ENCODE measurements at places on chromosomes 5 and 9. TPM values are rescaled to one million over a fixed set of nuclear protein-coding genes. Genes with fewer than 3 reads are reported as not detected.

DNA sequence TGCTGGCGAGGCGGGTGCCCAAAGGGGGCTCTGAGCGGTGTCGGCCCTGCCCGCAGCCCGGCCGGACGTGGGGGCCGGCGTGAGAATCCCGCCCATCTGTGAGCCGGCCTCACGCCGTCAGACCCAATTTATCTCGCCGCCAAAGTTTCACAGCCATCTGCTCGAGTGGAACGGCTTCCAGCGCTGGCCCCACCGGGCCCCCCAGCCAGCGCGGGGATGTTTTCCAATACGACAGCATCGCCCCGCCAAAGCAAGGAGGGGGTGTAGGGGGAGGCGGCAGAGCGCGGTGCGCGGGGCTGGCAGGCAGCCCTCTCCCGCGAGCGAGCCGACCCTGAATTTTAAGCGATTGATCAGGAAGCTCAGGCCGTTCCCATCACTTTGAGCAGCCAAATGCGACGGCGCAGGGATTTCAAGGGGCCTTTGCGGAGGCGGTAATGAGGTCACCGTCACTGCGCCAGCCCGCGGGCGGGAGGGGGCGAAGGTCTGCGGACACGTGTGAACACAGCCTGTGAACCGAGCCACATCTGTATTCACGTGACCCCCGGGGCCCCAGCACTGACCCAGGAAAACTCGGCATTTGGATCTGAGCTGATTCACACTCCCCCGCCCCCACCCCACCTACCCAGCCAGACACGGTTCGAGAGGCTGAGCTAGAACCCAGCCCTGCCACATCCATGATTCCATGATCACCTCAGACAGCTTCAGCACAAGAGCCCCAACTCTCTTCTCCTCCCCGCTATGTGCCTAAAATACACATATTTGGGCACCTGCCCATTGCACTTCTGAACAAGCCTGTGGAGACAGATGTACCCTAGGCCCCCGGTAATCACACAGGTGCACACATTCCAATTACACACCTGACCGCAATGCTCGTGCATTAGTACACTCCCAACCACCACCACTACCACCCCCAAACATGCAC, 47.8 kb upstream of the PSD2 start:
- DNase-seq, result peak; percentile 22

DNA sequence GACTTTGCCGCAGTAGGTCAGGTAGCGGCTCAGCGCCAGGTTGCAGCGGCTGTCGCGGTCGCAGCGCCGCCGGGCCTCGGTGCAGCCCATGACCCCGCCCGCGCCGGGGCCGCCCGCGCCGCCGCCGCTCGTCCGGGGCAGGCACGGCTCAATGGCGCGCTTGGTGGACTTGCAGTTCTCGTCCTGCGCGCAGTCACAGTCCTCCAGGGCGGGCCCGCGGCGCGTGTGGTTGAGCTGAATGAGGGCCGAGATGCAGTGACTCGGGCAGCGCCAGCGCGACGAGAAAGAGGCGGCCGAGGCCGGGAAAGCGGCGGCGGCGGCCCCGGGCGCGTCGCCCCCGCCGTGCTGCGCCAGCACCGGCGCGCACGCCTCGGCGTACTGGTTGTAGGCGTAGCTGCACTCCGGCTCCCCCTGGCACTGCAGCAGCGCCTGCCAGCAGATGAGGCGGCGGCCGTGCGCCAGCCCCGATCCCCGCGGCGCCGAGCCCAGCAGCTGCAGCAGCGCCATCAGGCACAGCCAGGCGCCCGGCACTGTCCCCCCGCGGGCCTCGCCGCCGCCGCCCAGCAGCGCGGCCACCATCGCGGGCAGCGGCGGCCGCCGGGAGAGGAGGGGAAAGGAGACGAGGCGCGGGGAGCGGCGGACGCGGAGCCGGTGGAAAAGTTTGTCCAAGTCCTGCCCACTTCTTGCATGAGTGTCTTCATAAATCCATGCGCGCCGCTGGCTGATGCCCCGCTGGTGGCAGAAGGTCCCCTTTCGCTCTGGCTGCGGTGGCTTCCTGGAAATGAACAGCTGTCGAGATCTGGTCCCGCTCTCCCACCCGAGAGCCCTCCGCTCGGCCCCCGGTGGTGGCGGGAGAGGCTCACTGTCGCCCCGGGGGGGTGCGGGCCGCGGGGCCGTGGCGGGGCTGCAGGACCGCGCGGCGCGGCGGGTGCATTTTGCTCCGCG, 833 bp downstream of the GAS1 start:
- DNase-seq, result peak; percentile 73

DNA sequence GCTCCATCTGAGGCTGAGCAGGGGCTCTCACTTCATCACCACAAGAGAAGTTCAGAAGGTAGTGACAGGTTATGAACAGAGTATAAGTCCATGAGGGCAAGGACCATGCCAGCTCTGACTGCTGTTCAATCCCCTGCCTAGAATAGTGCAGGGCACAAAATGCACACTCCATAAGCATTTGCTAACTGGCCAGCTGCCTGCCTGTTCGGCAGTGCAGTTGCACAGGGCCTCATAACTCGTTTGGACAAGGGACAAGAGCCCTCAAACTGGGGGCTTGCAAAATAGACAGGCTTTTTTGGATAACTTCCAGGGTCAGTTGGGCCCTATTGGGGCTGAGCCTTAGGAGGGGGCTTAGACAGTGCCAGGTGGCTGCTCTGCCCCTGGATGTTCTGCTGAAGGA, 21.1 kb downstream of the SPARC start:
- no peak for DNase-seq

- DNase-seq, result no peak
These were observed 4.5 kb upstream of the TLE1 start for GRCh38 chr9:81693671-81694378.

GRCh38 chr9:137115394-137116026, 977 bp upstream of the DPP7 start:
- DNase-seq, result no peak

GRCh38 chr5:4142842-4143241, 547.2 kb downstream of the IRX1 start:
- no peak for DNase-seq

DNA sequence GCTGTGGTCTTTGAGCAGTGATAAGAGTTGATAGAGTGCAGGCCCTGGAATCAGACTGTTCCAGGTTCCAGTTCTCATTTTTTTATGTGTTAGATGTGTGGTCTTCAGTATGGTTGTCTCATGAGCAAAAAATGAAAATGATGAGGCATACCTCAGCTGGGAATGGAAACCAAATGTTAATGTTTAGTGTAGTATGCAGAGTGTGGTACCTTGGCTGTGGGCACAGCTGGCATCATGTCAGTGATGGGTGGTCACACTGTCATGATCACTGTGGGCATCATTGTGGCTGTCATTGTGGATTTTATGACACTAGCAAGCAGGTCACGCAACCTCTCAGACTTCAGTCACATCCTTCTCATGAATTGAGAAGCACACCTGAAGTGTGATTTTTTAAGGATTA, 6.4 kb downstream of the ABLIM3 start:
- no peak for DNase-seq

- DNase-seq, result no peak
These were observed 33.0 kb downstream of the GADD45G start for GRCh38 chr9:89637787-89638186.

DNA sequence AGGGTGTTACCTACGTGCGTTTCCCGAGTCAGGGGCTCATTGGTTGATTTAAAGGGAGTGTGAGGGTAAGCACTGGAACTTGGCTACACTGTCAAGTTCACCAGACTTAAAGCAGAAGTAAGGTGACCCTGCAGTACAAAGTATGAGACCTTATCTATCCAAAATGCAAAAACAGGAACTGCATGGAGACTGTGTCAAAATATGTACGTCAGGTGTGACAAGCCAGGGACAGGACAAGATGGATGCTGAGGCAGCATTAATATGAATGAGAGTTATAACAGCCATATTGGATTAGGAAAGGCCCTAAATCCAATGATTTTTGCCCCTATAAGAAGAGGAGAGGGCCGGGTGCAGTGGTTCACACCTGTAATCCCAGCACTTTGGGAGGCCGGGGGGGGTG, 15.4 kb upstream of the SUSD3 start:
- no peak for DNase-seq

- no peak for DNase-seq
These were observed 80.8 kb downstream of the TLR4 start for GRCh38 chr9:117784996-117785395.

DNA sequence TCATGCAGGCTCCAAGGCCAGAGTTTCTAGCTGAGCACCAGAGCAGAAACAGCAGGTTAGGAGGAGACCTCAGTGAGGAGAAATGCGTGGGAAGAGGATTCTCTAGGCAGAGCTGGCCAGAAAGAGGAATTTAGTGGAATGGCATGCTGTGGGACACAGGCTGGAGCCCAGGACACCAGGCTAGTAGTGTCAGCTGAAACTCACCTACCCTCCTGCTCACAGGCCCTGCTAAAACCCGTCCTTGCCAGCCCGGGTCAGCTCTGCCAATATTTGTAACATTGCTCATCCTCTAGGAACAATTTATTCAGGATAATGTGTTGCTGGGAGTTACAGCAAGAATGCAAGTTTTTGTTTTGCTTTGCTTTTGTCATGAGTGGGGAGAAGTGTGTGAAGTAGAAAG, 40.2 kb upstream of the AGXT2 start:
- DNase-seq, result no peak

DNA sequence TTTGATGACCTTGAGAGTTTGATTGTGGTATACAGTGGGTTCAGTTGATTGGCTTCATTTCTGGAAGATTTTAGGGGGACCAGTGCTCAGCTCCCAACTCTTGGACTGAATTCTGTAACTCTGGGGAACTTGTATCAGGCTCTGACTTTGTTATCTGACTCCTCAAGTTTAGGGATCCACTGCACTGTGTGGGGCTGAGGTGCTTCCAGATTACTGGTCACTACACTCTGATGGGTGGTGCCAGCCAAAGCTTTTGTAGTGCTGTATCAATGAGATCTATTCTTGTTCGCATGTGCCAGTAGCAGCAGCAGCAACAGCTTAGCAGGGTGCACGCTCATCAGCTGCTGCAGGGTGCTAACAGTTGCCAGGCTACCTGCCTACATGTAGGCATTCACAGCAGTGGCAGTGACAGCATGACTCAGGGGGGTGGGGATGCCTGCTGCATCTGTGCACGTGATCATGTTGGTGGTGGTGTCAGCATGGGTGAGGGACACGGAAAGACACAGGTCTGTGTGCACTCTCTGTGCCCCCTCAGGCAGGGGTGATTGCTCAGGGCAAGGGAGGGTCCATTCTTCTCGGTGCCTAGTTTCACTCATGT, 438.8 kb upstream of the SEMA6A start:
- DNase-seq, result no peak

DNA sequence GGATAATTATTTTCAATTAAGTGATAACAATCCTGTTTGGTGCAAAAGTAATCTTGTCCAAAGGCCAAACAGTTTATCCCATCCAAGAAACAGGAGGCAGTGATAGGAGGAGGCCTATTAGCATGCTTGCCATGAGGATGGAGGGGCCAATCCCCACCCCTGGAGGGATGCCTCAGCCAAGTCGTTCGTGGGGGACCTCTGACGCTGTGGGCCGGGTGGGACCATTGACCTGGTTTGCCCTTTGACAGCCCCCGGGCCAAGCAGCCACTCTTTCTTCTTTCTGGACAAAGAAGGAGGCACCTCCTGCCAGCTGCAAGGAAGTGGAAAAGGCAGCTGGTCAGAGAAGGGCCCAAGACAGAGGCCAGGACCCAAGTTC, 39.5 kb upstream of the GRHPR start:
- no peak for DNase-seq

GRCh38 chr9:114214181-114214580, 58.8 kb downstream of the COL27A1 start:
- no peak for DNase-seq

DNA sequence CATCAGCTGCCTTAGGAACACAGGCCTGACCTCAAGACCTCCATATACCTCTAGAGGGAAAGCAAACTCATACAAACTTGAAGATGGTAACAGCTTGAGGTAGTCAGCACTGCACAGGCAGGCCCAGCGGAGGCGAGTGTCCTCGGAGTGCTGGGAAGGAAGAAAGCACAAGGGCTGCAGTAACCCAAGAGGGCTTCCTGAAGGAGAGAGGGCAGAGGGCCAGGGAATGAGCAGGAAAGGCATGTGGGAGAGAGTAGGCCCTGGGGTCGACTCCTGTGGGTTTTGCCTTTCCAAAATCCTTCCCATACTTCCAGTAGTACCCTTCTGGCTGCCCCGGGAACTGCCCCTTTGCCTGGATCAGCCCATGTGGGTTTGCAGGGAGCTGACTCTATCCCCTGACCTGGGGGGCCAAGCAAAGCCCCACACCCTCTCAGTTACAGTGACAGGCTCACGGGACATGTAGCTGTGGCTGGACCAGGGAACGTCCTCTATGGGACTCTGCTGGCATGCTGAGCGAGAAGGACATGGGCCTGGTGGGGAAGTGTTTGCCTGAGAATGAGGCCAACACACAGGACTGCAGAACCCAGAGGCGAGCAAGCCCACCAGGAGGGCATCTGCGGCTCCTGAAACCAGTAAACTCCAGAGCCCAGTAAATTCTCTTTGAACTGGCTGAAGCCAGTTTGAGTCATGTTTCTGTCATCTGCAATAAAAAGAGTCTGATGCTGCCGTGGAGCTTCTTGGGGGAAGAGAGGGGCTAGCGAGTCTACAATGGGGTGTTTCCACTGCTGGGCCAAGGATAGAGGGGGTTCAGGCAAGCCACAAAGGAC, 64.1 kb downstream of the COL23A1 start:
- no peak for DNase-seq

DNA sequence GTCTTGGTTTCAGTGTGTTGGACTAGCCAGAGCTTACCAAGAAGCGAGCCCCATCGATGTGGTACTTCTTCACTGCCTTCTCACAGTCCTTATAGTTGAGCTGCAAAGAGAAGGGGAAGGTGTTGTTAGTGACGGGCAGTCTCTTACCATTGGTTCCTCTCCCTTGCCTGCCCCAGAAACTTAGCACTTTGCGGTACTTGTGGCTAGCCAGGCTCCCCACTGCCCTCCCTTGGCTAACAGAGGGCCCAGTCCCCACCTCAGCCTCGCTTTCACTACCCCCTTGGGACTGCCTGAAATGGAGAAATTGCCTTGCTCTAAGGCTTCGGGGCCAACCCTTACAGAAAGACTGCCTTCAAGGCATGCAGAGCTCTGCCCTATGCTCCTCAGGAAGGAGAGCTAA, 4.3 kb downstream of the LCP2 start:
- DNase-seq, result peak; percentile 48

DNA sequence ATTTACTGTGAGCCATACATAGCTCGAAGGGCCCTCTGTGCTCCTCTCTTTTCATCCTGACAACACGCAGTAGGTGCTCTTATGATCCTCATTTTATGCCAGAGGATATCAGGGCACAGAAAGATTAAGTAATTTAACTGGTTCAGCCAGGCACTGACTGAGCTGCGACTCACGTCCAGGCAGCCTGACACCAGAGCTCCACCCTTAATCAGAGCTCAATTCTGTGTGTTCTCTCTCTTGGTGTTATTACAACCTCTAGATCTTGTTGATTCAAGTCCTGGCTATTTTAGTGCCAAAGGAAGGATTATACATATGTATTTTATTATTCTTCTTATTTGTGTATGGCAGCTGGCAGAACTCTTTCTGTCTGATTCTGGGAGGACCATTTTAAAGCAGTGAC, 59.7 kb downstream of the OSMR start:
- DNase-seq, result no peak

- no peak for DNase-seq
These were observed 25.9 kb upstream of the UNC5A start for GRCh38 chr5:176784218-176785165.

The CNTNAP3B gene
- not detected for total RNA-seq

The QRFP gene
- total RNA-seq, result not detected

The CRHBP gene
- total RNA-seq, result not detected

The MRRF gene
- 26.8 TPM for total RNA-seq

The RORB gene
- not detected for total RNA-seq

The PKN3 gene
- total RNA-seq, result 2.6 TPM

The SLC34A3 gene
- total RNA-seq, result not detected

The ZNF462 gene
- total RNA-seq, result 1.0 TPM

The TMEFF1 gene
- not detected for total RNA-seq

Data from CD4-positive, alpha-beta memory T cell (primary cell).